ENCODE measurements at places on chromosomes 2 and 18.

GRCh38 chr2:37342591-37343220, 1.7 kb upstream of the QPCT start:
- DNase-seq: no peak

- no peak for DNase-seq
Observed at GRCh38 chr18:45734505-45734904, 10.5 kb downstream of the SLC14A1 start.

DNA sequence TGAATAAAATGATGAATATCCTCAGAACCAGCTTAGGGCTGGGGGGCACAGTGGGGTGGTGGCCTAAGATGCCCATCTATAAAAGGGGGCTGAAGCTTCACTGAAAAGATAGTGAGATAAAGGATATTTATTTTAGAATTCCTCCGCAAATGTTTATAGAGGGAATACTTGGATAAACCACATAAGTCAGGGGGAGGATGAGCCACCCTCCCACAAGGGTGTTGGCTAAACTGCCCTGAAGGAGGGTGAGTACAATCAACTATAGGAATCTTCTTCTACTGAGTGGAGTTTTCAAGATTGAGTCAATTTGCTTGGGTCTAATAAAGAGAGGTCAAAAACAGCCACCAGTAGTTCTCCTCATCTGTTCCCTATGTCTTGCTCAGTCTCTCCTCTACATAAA, 114.5 kb upstream of the TANK start:
- no peak for DNase-seq

- no peak for DNase-seq
Observed at GRCh38 chr18:33052886-33053285, 280.1 kb upstream of the KLHL14 start.

DNA sequence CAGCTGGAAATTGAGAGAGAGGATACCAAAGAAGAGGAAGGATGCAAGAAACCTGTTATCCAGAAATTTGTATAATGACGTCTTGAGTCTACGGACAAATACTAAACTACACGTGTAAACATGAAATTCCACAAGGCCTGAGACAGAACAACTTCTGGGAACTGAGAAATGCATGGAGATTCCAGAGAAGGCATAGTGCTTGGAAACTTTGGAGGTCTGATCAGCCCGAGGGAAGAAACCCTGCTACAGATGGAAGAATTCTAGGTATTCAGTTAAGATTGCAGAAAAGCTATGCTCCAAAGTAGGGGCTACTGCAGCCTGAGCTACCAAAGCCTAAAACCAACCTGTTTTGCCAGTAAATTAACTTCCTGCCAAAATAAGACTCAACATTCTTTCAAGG, 120.4 kb downstream of the PDCL3 start:
- DNase-seq: no peak

GRCh38 chr2:206688990-206689389, 29.2 kb downstream of the DYTN start:
- DNase-seq: no peak
